ENCODE measurements at places on chromosomes 4 and X.
A peak's percentile ranks its signal among the peaks of the same experiment; 100 is the strongest.

DNA sequence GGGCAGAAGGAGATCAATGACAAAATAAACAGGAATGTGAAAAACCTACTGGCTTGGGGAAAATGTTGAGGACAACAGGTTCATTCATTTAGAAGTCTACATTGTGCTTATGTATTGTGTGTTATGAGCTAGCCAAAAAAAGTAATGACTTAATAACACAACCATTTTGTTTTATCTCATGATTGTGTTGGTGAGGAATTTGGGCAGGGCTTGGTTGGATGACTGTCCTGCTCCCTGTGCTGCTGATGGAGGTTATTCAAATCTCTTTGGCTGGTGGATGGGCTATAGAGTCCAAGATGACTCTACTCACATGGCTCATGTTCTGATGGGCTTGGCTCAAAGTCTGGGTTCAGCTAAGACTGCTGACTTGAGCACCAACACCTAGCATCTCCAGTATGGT lies 116.3 kb downstream of the HS3ST1 start:
- DNase-seq, result no peak

DNA sequence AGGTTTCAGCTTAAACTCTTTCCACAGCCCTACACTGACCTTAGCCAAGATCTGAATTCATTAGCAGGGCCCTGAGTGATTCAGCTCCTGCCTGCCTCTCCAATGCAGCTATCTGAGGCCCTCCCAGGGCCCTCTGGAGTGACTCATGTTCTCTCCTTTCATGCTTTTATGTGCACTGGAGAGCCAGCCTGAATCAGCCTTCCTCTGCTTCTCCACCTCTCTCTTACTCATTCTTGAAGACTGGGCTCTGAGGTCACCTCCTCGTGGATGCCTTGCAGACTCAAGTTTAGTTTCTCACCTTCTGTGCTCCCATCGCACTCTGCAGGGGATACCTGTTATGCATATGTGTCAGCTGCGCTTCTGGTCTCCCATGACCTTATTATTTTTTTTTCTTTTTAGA lies 3.1 kb upstream of the OCIAD2 start:
- DNase-seq, result no peak

- no peak for DNase-seq
Observed at GRCh38 chr4:12005471-12005870, 576.8 kb upstream of the HS3ST1 start.

GRCh38 chr4:821181-821591 lies 4.7 kb downstream of the CPLX1 start:
- DNase-seq, result no peak

DNA sequence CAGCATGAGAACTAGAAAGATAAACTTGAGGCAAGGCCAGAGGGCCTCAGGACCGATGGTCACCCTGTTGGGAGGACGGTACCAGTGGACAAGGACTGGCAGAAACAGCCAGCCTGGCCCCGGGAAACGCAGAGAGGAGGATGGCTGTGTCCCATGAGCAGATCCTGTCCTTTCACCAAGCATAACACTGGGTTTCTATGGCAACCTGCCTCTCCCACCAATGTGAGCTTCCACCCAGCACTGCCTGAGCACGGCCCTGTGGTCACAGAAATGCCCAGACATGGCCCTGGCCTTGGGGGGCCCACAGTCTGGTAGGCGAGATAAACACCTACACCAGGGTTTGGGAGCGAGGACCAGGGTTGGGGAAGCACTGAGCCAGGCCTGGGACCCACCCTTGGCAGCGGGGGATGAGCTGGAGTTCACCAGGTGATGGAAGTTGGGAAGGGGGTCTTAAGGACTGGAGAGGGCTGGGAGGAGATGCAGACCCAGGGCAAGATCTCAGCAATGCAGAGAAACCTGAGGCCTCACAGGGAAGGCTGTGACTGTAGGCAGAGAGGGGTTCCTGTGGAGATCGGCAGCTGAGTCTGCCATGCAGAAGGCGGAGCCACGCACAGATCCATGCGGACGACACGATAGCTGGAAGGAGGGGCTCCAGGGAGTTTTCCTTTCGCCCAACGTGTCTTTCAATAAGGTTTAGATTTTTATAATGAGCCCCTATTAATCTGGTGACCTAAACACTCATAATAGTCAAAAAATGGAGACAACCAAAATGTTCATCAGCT lies 32.7 kb upstream of the CRMP1 start:
- no peak for DNase-seq

- no peak for DNase-seq
Observed at GRCh38 chr4:53706422-53707032, 115.2 kb upstream of the LNX1 start.

DNA sequence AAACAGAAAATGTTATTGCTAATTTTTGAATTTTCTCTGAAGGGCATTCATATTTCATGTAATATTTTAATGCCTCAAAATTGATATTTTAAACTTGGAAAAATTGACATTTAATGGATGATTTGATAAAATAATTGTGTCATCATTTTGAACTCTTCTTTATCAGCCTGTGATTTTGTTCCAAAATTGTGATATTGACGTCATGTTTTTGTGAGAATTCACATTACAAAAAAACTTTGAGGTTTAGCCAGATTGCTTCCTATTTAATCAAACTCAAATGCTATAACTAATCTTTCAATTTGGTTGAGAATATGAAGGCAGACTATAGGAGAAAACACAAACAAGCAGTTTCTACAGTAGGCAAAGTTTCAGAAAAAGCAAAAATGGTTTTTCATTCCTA lies 137.4 kb downstream of the GRIA2 start:
- DNase-seq, result no peak

DNA sequence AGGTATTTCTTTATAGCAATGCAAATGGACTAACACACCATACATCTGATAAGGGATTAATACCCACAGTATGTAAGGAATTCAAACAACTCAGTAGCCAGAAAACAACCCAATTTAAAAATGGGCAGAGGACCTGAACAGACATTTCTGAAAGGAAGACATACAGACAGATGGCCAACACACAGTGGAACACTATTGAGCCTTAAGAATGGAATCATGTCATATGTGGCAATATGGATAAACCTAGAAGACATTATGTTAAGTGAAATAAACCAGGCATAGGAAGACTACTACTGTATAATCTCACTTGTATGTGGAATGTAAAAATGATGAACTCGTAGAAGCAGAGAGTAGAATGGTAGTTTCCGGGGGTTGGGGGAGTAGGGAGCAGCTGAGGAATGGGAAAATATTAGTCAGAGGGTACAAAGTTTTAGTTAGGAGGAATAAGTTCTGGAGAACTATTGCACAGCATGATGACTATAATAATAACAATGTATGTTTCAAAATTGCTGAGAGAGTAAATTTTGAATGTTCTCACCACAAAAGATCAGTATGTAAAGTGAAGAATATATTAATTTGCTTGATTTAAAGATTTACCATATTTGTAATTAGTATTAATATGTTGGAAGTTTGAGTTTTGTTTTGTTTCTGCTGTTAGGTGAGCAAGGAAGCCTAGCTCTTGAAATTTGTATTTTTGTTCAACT lies 25.2 kb downstream of the WDR44 start:
- no peak for DNase-seq

DNA sequence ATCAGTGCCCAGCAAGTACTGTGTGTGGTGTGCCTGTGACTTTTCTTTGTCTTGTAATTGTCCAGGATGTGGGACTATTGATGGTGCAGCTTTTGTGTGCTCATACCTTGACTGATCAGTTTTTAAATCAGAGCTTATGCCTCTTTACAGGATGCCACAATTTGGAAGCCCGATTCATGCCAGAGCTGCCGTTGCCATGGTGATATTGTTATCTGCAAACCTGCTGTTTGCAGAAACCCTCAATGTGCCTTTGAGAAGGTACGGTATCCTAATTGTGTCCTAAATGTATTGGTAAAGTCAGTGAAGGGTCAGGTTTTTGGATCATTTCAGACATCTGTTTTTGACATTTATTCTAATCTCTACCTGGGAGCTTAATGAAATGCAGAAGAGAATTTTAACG lies 180.2 kb downstream of the FRAS1 start:
- DNase-seq, result no peak

GRCh38 chrX:24842486-24842885 lies 148.8 kb downstream of the POLA1 start:
- no peak for DNase-seq

DNA sequence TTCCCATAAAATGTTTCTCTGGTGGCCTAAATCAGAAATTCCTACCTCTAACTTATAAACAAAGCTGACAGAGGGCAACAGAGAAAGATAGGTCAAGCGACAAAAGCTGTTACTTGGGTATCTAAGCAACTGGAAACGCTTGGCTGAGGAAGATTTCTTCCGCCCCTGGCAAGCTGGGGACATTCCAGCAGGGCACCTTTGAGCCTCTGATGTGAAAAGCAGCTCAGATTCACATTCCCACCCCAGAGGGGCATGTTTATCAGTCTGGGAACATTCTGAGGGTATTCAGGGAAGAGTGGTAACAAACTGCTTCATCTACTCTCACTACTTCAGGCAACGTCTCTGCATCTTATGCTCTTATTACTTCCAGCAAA lies 3.5 kb upstream of the CDS1 start:
- no peak for DNase-seq

GRCh38 chr4:40388239-40388638 lies 53.1 kb downstream of the CHRNA9 start:
- no peak for DNase-seq

GRCh38 chr4:29037501-29037900 lies 1682.7 kb upstream of the PCDH7 start:
- DNase-seq, result no peak

DNA sequence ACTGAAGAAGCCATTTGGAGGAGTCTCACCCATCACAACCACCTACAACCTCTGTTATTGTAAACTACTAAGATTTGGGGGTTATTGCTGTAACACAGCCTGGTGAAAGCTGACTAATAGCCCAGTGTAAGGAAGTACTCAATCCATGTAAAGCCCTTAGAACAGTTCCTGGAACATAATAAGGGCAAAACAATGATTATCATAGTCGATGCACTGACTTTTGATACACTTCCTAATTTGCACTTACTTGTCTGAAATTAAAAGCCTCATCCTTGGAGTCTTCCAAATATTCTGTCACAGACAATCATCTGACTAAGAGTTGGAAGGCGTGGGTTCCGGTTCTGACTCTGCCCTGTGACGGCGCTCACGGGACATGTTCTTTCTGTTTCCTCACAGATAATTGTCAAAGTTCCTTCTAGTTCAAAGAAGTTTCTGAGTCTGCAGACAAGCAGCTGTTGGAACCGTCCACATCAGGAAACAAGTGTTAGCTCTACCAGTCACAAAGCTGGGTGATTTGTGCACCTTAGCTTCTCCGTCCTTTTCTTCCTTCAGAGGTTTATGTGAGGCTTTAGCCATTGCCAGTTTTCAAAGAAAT lies 33.4 kb upstream of the RASGEF1B start:
- DNase-seq, result peak; percentile 29

DNA sequence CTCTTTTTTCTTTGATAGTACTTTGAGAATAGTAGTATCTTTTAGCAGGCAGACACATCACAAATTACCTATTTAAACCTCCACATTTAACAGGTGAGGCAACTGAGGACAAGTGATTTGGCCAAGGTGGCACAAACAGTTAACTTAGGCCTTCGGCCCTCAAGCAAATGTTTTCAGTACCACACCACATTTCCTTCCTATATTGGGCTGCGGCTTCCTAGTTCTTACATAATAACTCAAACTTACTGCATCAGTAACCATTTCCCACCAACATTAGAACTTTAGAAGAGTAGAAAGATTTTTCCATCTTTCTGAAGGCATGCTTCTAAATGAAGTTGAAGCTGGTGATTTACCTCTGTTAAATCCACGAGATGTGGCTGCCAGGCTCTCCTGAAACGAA lies 63.2 kb upstream of the SLC4A4 start:
- no peak for DNase-seq

- no peak for DNase-seq
Observed at GRCh38 chr4:1746919-1747602, 25.7 kb downstream of the TACC3 start.

GRCh38 chr4:87224141-87224923 lies 3.9 kb upstream of the KLHL8 start:
- DNase-seq, result no peak

- DNase-seq, result peak; percentile 31
Observed at GRCh38 chrX:49230500-49231232, 2.5 kb downstream of the CACNA1F start.

- peak; percentile 72 for DNase-seq
Observed at GRCh38 chrX:1537031-1537715, at the start of gene P2RY8. Gene P2RY8, minus strand, starts transcription at chrX:1537185. Its CDS starts 70,627 bp downstream, at chrX:1466558.

- no peak for DNase-seq
Observed at GRCh38 chr4:120773641-120774040, 148.9 kb downstream of the PRDM5 start.

DNA sequence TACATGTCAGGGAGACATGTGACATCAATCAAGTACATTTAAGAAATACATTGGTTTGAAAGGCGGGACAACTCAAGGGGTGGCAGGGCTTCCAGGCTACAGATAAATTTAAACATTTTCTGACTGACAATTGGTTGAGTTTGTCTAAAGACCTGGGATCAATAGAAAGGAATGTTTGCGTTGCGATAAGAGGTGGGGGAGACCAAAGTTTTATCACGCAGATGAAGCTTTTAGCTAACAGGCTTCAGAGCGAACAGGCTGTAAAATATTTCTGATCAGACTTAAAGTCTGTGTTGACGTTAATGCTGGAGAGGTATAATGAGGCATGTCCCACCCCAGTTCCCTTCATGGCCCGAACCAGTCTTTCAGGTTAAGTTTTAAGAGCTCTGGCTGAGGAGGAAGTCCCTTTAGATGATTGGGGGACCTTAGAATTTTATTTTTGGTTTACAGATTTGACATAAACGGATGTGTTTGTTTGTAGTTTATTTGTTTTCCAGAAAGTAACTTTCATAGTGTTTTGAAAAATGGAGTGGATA lies 346.7 kb upstream of the RASGEF1B start:
- DNase-seq, result no peak

GRCh38 chr4:84790769-84791565 lies 175.5 kb downstream of the WDFY3 start:
- DNase-seq, result no peak

DNA sequence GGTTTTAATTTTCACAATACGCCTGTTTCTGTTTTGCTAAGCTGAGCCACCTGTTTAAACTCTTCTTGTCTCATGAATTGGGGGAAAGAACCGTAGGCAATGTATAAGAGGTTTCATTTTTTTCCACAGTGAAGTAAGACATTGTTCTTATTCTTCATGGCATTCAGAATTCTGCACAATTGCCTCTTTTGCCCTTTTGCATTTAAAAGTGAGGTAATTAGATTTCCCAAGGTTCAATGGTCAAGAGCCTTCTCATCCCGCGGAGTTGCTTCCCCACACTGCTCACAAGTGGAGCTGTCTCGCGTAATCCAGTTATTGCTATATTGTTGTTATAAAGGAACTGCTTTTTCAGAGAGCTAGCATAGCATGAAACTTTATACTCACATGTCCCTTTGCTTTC lies 90.9 kb upstream of the SPRY1 start:
- DNase-seq, result no peak

- DNase-seq, result no peak
Observed at GRCh38 chr4:67678612-67679011, 22.3 kb downstream of the UBA6 start.

DNA sequence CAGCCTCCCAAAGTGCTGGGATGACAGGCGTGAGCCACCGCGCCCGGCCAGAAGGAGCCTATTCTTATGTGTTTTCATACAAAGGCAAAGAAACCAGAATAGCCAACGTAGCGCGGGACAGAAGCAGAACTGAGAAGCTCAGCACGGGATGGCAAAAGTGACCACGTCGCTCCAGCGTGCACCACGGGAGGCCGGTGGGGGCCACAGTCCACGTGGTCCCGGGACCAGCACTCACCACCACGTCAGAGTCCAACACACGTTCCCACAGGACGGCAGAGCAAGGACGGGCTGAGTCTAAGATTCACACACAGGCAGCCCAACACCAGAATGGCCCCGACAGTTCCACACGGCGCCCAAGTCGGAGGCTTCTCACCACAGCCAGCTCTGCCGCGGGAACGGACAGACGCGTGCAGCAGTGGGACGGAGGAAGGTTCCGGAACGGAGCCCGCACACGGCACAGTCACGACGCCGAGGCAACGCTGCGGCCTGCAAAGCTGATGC lies 18.8 kb upstream of the GTPBP6 start:
- no peak for DNase-seq
